GM23248 (cell line): ENCODE measurements at places on chromosomes 6 and 20.

- DNase-seq, result no peak
Observed at GRCh38 chr20:41694796-41695195, 76.6 kb upstream of the CHD6 start.

DNA sequence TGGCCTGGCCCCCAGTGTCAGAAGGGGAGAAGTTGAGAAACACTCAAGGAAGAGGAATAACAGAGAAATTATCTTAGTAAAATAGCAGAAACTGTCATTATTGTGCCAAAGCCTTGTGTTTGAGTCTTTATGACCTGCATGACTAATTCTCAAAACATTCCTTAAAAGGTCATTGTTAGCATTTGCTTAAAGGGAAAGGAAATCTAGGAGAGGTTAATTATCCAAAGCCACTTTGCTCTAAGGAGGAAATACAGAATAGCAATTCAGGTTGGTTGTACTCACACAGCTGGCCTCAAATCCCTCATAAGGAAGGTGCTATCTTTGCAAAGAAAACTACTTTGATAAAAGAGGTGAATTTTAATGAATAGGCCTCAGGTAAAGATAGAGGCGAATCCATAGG is 516.7 kb downstream of the CBLN4 start:
- no peak for DNase-seq

DNA sequence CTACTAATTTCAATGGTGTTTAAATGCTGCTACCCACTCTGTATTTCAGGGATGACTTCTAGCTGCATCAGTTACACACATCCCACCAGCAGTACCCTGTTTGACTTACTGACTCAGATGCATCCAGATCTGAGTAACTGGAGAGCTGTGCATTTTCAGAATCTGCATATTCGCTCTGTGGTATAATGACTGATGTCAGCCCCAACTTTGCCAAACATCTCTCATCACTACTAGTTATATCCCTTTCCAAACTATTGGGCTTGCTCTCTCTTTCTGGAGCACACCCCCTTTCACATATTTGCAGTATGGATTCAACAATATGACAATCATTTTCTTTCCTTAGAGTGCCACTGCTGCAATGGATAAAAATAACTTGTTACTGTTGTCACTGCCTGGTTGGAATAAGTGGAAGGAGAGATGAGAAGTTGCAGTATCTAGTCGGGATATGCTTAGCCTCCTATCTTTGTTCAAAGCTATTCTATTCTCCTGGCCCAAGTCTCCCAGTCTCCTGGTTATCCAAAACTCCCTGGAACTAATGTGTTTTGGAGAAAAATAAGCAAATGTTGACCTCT is 3.3 kb upstream of the RSPO3 start:
- peak; percentile 89 for DNase-seq

- DNase-seq, result peak; percentile 95
Observed at GRCh38 chr6:155026022-155026705, 31.0 kb downstream of the TIAM2 start.

DNA sequence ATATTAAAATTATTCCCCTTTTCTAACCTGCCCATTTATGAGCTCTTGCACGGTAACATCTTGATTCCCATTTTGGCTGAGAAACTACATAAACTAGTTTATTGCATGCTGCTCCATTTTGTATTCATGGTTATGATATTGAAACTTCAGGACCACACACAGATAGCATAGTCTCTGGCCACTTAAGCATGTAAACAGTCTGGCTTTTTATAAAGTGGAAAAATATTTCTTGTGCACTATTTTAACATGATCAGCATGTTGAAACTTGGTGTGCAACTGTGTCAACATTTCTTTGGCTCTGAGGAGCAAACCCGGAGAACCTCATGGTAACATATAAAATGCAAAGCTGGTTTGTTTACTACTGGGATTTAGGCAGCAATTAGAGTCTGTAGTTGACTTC is 70.7 kb downstream of the SLX4IP start:
- no peak for DNase-seq

DNA sequence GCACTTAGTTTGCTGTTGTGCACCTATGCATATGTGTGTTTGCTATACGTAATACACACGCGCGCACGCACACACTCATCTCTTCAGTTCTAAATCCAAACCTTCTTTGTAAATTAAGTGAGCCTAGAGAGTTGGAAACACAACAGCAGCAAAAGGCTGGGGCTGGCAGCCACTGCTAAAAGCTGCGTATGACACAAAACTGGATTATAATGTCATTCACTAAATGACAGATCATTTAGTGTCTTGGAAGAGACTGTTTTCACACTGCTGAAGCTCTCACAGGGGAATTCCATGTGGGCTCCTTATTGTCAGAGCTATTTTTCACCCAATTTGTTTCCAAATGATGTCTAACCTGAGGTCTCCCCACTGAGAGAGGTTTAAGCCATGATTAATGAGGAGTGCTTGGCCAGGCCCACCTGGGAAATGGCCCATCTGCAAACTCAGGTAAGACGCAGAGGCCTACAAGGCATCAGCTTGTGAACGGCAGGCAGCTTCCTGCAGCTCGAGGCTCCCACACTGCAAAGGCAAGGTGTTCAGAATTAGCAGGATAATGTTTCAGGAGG is 94.2 kb downstream of the OLIG3 start:
- no peak for DNase-seq

DNA sequence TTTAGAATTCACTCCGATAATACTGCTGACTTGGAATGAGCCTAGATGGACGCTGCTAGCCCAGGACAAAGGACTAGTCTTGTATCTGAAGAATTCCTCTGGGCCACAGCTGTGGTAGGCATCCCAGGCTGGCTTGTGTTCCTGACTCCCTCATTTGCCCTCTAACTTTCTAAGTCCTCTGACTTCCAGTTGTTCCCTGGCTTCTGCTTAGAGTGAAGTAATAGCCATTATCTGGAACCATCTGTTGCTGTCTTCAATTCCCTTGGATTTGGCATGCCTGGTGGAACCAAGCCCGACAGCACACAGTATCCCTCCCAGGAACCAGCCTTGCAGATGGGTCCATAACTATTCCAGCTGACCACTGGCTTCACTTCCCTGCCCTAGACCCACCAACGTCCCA is 376.0 kb downstream of the SYNE1 start:
- no peak for DNase-seq

GRCh38 chr6:85128781-85129180 is 321.1 kb upstream of the NT5E start:
- DNase-seq, result no peak
